Hematopoietic multipotent progenitor cell treated with erythropoietin and hydrocortisone succinate and interleukin-3 and kit ligand, for 17 days (in vitro differentiated cells): ENCODE measurements at places on chromosomes 12 and 14.

GRCh38 chr12:126210026-126210425, 1144.8 kb downstream of the AACS start:
- DNase-seq: no peak

GRCh38 chr12:55760663-55761062, 17.7 kb downstream of the GDF11 start:
- DNase-seq: no peak

DNA sequence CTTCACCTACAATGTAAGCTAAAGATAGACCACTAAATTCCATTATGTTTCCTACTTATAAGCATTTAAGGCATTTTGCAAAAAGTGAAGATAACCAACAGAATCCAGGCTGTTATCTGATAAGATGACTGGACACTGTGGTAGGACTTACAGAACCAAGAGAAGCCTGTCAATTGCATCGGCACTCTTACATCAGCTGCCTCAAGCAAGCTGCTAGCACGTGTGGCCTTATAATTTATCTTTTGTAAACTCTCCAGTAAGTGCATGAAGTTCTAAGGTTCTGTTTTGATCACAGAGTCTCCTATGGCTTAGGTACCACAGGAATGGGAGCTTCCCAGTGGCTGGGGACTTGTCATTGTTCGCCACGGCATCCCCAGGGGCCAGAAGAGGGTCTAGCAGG, 88.7 kb downstream of the TRAFD1 start:
- no peak for DNase-seq

DNA sequence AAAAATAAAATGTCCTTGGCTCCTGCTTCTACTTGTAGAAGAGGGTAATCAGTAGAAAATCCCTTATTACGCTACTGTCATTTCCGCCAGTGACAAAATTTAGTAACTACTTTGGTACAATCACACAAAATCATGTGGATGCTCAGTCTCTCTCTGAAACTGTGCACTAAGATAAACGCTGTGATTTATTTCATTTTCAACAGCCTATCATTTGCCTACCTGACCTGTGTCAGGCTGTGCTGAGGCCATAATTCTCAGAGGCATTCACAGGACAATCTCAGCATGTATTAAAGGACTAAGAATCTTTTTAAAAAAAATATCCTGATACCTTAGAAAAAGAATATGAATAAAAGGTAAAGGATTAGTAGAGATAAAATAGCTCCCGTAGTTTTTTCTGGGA, 226.0 kb downstream of the RASSF9 start:
- no peak for DNase-seq

DNA sequence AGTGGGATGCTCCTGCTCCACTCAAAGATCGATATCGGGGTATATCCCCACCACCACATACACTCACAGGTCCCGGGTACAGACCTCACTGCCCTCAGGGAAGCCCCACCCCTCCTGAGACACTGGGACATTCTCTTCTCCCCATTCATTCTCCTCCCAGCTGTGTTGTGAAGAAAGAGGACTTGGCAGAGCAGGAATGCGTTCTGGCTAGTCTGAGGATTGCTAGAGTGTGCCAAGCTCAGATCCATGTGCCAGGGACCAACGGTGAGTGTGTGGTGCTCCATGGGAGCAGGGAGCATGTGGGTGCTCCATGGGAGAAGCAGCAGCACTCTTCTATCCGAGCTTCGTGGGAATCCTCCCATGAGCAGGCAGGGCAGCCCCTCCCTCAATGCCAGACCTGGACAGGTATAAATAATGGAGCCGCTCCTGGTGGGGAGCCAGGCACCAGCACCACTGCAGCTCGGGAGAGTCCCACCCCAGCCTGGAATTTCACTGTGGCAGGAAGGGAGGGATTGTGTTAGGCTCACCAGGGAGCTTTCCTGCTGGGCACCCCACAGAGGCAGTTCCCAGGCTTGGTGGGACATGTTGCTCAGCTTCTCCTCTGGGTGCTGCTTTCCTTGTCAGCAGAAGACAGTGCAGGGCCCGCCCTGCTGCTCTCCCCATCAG, 2.3 kb upstream of the KRT5 start:
- DNase-seq: no peak

DNA sequence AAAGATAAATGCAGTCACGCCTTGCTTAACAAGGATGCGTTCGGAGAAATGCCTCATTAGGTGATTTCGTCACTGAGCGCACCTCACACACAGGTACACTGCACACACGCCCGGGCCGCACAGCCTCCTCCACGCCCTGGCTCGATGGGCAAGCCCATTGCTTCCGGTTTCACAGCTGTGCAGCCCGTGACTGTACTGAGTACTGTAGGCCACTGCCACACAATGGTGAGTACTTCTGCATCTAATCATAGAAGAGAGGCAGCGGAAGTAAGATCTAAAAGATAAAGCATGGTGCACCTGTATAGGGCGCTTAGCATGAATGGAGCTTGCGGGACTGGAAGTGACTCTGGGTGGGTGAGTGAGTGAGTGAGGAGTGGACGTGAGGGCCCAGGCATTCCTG, 4.3 kb downstream of the RIMBP2 start:
- no peak for DNase-seq

DNA sequence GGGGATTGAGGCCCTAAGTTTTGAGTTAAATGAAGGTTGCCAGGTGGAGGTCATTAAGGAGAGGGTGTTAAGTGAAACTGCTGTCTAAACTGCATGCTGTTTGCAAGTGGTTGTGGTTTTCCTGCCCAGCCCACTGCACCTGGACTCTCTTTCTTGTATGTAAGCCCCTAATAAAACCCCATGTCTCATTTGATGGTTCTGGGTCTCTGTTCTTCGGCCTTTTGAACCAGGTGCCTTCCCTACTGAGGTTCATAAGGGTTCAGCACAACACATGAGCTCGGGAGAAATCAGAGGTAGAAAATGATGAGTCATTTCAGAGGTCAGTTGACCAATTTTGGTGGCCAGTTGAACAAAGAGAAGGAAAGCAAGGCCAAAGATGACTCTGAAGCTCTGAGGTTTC, 382.5 kb downstream of the RPS29 start:
- no peak for DNase-seq

- no peak for DNase-seq
Measured at GRCh38 chr12:4210183-4210582, 63.4 kb upstream of the CCND2 start.

GRCh38 chr12:102976609-102977280, 19.3 kb downstream of the ASCL1 start:
- DNase-seq: no peak

DNA sequence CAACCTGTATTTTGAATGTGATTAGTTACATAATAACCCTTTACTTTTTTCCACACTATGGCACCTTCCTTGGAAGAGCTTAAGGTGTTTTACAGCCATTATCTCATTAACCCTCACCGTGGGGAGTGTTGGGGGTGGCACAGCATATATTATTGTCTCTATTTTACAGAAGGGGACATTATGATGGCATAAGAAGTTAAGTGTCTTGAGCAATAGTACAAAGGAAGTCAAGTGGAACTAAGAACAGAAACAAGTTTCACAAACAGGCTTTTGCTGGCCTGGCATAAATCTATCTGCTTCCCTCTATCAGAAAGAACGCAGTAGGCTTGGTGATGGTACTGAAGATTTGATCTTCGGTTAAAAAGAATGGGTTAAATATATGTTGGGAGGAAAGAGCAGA, 169.7 kb upstream of the OTX2 start:
- DNase-seq: no peak

GRCh38 chr14:35458442-35458841, 53.9 kb upstream of the NFKBIA start:
- DNase-seq: no peak

- no peak for DNase-seq
Measured at GRCh38 chr14:99004112-99004511, 267.9 kb downstream of the BCL11B start.

DNA sequence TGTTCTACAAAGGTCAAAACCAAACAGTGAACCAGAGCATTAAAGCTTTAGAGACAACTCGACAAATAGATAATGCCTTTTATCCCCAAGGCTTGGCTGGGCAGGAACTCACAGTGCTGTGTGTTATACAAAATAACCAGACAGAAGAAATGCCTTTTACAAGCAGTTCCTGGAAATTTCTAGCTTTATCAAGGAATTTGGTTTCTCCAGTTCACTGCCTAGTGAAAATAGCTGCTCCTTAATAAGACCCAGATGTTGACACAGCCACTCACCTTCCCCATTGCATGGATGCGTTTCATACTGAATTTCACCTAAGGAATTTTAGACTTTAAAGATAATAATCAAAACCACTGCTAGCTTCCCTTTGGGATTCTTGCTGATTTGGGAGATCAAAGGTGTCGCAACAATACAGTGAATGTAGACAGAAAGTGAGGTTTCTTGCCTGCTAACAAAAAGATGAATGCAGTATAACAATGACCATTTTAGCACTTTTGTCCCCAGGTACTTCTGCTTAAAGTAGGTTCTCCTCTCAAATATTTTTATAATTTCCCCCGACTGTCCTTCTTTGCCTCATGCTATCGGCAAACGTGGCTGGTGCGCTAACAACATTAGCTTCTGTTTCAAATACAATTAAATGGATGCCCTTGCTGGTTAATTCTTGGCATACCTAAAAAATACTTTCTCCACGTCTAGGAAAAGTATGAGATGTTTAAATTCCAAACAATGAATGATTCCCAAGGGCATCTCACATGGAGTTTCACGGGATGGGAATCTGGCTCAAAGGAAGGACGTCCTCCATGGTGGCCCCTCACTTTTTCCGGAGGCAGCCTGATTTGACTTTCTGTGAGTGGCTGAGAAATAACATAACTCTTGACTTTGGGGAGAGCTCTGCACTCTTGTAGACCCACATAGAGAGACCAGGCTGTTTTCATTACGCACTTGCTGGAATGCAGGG, 162.4 kb downstream of the C12orf75 start:
- DNase-seq: no peak

GRCh38 chr14:86652526-86652925, 1122.6 kb downstream of the FLRT2 start:
- DNase-seq: no peak

DNA sequence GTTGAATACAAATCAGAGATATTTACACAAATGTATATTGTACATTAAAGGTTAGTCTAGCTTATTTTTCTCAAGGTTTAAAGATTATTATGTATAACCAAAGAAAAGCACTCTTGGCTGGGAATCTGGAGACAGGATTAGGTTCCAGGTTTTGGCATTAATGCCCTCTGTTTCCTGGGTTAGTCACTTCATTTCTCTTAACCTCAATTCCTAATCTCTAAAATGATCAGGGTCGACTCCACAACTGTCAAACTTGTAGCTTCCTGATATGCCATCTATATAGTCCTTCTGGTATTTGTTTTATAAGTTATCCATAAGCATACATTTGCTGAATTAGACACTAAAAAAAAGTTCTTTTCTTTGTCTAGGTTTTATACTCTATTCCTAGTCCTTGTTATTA, 2.6 kb downstream of the ITPR2 start:
- no peak for DNase-seq

- DNase-seq: no peak
Measured at GRCh38 chr14:58243790-58244555, 670 bp upstream of the PSMA3 start.

DNA sequence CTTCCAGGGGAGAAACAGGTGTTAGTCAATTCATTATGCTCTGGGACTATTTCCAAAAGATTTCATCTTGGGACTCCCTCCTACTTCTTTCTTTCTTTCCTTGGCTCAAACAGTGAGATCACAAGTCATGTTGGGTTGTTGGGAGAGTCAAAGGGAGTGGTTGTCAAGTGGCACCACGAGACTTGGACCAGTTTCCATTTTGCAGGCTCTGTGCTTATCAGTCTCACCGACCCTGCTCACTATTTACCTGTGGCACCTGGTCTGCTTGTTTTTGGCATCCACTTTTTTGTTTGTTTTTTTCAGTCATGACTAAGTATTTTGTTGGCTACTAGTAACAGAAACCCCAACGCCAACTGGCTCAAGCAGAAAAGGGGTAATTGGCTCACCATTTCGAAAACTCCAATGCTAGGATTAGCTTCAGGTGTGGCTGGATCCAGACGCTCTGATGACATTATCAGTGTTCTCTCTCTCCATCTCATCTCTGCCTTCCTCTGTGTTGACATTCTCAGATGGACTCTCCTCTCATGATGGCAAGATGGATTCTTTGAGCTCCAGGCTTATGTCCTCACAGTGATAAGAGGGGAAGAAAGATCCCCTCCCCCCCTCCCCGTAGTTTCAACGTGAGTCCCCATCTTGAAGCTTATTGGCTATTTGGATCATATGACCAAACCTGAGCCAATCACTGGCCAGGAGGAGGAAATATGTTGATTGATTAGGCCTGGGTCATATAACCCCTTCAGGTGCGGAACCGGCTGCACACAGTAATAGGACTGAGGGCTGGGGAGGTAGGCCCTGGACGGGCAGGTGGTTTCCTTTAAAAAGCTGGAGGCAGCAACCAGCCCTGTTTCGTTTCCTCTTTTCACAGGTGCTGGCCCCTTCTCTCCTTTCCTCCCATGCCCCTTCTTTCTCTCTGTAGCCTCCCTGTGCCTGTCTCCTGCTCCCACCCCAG, 84.2 kb downstream of the AACS start:
- DNase-seq: no peak

GRCh38 chr14:74913986-74914573, 9.0 kb downstream of the RPS6KL1 start:
- DNase-seq: peak; percentile 34

DNA sequence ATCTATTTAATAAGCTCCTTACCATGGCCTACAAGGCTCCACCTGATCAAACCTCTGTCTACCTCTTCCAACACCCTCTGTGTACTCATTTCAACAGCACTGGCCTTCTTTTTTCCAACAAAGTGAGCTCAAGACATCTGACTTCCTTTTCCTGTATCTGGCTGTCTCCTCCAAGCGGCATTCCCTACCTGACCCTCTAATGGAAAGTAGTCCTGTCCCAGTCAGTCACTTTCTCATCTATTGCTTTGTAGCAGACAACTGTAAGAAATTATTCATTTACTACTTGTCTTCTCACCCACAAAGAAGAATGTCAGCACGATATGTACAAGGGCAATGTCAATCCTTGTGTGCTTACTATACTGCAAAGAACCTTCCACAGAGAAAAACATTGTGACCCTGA, 149.6 kb downstream of the MED13L start:
- DNase-seq: no peak

DNA sequence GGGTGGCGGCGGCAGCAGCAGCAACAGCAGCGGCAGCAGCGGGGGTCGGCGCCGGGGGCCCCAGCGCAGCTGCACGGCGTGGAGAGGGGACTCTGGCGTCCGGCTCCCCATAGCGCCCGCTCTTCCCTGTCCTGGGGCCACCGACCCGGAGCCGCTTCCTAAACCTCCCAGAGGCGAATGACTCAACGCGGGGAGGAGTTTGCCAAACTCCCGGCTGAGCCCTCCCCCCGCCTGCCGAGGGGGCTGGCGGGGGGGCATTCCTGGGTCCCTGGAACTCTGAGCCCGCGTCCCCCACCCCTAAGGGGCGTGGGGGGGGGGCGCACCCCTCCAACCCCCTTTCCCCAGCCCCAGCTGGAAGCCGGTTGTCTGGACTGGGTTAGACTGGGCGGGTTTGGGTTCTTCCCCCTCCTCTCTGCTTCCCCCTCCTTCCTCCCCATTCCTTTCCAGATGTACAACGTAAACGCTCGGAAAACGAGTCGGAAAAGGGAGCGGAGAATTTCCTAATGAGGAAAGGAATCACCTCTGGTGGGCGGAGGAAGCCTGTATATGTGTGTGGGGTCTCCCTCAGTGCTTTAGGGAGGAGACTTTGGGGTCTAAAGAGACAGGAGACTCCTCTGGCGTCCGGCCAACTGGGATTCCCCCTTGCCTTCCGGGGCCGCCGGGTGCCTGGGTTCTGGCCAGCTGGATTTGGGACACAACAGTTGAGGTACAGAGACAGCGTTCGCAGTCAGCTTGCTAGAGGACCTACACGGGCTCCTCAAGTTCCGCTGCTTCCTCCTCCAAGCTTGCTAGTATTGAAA, at the start of gene ITGA5:
Gene ITGA5, minus strand, starts transcription at position 179 of the 800 bp plus-strand sequence. Its CDS starts 68 bp downstream, at position 111.
- DNase-seq: no peak

- no peak for DNase-seq
Measured at GRCh38 chr12:479161-479560, 19.4 kb downstream of the B4GALNT3 start.

- DNase-seq: no peak
Measured at GRCh38 chr14:92143962-92144361, 22.2 kb downstream of the CPSF2 start.
